ENCODE measurements at places on chromosomes 2 and 18.
A peak's percentile ranks its signal among the peaks of the same experiment; 100 is the strongest.

DNA sequence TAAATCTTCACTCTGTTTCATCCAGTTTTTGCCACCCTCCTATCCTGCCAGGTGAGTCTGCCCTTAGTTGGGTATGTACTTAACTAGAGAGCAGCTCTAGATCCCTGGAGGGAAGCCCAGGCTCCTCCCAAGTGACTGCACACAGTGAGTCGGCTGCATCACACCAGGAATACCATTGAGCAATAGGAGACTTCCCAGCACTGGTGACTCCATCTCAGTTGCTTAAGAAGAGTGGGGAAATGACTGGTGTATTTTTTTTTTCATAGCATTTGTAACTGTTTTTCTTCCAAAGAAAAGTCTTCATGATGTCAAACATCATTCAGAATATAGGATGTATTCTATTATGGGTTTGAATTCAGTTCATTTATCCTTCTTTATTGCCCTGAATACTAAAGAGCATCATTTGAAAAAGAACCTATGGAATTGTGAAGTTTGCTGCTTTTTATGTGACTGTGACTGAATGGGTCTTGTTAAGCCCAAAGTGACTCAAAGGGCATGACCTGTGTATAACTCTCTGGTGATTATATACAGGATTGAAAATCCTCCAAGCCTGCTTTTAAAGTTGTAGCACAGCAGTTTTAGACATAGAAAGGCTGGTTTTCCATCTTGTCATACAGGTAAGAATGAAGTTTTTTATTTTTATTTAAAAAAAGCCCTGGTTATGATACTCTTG, 84.3 kb downstream of the MAP3K20 start:
- DNase-seq, result no peak

DNA sequence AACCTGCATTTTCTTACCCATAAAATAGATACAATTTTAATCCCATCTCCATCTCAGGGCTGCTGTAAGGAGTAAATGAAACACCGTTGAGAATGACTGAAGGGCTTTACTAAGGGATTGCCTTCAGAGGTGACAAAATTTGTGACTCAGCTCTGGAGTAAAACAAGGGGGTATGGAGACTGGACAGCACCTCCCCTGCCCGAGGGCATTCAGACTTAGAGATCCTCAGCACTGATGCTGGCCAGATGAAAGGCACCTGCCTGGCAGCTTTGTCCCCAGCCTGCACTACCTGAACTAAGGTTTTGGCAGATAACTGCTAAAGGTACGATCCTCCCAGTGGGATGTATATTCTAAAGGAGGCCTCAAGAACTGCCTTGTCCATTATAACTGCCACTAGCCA, 105.9 kb upstream of the STPG4 start:
- DNase-seq, result no peak

GRCh38 chr2:32427672-32428610, 71.1 kb downstream of the BIRC6 start:
- peak; percentile 21 for DNase-seq

- DNase-seq, result no peak
Observed at GRCh38 chr2:112529757-112530156, 12.5 kb upstream of the POLR1B start.

DNA sequence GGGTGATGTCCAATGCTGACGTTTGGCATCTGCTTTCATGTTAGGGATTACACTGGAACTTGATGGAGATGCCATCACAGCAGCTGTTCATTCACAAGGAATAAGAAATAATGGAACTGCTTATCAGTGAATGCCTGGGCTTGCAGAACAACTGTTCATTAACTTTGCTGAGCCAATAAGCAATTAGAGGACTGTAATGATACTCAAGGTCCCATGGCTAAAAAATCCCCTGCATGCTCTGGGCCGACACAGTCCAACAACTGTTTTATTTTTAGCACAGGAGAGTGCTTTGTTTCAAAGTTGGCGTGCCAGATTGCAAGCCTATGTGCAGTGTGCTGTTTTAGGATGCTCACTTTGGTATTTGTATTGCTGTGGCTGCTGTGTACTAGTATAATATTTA, 408.0 kb upstream of the RGPD4 start:
- no peak for DNase-seq

DNA sequence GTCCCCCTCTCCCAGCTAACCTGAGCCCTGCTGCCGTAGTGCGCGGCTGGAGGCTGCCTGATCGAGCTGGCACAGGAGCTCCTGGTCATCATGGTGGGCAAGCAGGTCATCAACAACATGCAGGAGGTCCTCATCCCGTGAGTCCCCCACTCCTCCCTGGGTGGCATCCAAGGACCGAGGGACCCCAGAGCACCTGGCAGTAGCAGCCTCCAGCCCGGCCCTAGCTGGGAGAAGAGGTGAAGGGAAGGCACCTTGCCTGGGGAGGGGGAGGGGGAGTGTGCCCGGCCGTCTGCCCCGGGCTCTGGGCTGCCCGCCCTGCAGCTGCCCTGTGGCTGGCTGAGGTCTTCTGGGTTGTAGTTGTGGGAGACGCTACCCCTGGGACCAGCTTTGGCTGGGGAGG, 26.3 kb downstream of the ANO7 start:
- DNase-seq, result no peak

- no peak for DNase-seq
Observed at GRCh38 chr2:159792599-159792998, 5.4 kb downstream of the CD302 start.

GRCh38 chr18:76395609-76396008, 99.4 kb downstream of the ZNF516 start:
- no peak for DNase-seq

DNA sequence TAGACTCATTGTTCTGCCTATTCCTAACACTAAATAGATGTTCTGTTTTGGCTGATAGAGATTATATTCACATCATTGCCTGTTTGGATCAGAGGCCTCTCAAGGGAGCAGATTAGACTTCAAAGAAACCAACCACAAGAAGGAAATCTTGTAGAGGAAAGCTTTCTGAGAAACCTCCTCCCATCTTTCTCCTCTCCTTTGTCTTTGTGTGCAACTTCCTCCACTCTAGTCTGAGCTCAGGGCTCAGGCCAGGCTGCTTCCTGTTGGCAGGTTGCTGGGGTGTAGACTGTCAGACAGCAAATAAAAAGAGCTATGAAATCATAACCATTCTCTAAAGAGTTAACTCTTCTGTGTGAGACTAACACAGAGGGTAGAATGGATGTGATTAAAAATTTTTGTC, 113.0 kb downstream of the TGFA start:
- DNase-seq, result no peak

DNA sequence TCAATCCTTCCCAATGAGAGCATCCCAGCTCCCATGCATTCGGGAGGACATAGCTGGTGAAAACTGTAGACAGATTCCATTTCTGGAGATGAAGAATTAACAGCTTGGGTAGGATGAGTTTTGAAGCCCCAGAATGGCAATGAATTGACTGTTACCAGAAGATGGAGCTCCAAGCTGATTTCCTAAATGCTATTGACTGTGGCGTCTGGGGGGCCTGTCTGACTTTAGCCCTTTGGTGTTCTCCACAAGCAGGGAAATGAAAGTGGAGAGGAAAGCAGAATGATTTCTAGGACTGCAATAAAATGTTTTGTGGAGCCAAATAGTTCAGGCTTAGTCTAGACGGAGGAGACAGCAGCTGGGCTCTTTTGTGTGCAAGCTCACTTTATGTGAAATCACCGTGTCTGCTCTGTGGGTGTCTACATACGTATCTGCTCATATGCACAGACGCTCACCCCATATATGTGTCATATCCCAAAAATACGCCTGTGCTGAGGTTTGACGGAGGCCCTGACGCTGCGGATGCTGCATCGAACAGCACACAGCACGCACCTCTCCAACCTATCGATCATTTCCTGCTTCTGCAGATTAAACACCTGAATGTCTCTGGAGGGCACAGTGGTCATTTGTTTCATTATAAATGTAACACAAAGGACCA, 166.4 kb upstream of the PXDN start:
- no peak for DNase-seq

DNA sequence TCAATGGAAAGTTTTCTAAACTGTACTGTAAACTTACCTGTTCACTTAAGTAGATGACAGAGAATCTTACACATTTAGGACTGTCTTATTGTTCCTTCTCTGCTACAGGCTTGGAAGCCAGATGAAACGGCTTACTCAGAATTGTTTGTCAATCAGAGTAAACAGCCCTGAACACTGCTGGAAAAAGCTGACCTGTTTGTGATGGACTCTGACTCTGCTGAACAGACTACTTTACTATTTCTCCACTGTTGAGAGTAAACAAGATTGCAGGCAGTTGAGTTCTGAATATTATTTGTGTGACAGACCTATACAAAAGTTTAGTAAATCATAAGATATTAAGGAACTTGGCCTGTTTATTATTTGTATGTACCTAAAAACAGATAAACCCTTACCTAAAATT, 99.0 kb downstream of the NOL10 start:
- no peak for DNase-seq

DNA sequence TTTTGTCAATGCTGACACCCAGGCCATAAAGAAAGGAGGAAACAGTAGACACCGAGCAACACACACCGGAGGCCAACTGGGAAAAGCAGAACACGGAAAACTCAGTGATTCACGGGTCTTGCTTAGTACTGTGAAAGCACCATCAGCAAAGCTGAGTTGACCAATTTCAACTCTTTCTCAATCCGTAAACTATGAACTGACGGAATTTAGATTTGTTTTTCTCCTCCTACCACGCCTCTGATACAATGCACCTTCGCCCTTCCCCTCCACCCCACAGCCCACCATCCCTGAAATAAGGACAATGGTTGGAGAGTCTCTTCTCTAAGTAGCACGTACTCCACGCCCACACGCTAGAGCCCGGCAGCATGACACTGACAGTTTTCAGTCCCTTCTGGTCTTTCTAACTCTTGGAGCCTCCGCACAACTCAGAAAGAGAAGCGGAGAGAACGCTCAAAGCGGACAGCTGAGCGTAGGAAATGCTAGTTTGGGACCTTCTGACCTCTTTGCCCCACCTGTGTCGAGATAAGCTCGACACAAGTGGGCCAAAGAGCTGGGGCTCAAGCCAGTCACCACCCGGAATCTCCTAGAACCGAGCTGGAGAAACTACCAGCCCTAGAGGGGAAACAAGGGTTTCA, 669 bp downstream of the LNPK start:
- DNase-seq, result peak; percentile 74

DNA sequence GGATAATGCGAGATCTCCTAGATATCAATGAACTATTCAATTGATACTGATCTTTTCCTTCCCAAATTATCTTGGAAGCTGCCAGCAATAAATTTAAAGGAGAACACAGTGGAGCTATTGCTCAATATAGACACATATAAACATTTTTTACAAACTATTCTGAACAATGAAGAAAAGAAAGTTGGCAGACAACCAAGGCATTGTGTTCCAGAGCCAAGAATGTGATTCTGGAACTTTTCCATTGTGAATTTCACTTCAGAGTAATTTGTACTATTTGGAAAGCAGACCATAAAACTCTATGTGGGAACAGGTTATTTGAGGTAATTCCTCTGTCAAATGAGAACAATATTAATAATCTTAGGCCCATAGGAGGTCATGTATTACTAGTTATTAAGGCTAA, 588.2 kb downstream of the IRS1 start:
- no peak for DNase-seq

DNA sequence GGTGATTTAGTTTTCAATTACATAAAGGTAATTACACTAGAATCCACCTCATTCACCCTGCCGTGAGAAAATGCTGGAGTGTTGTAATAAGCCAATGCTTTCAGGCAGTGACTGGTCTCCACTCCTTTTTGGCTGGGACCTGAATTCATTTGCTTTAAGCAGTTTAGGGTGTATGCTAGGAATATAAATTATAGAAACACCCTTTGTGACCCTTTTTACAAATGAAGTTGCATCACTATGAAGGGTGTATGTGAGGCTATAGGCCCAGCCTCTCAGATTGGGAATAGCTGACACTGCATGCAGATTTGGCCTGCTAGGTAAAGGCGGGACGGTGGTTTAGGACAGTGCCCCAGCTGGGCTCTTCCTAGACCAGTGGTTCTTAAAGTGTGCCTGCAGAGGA, 50.8 kb upstream of the NFE2L2 start:
- peak; percentile 40 for DNase-seq

DNA sequence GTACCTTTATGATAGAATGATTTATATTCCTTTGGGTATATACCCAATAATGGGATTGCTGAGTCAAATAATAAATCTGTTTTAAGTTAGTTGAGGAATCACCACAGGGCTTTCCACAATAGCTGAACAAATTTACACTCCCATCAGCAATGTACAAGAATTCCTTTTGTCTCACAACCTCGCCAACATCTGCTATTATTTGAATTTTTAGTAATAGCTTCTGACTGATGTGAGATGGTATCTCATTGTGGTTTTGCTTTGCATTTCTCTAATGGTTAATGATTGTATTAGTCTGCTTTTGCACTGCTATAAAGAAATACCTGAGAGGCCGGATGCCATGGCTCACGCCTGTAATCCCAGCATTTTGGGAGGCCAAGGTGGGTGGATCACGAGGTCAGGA, 1387.6 kb upstream of the ACVR2A start:
- DNase-seq, result no peak

- no peak for DNase-seq
Observed at GRCh38 chr18:48640566-48641270, 101.9 kb downstream of the CTIF start.

DNA sequence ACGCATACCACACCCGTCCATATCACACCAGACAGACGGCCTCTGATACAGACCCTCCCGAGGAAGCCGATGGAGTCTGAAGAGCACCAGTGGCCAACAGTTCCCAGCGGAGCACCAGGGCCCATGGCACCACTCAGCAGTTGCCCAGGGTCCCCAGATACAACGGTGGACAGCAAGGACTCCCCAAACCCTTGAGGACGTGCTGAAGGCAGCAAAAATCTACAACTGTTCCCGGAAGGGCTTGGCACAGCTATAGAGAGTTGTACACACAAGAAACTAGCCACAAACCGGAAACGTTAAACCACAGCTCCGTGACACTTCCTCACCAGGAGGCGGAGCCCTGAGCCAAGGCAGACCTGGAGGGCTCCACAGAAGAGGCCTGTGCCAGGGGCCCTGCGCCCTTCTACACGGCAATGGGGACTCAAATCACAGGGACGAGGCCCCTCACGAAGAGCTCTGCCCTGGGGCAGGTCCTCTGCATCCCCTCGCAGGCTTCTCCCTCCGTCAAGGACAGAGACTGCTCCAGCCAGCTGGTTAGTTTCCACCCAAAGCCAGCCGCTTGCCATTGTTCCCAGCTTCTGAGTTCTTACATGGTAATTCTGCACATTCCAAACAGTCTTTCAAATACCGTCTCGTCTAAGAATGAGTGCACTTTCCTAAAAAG, 133.4 kb downstream of the HDAC4 start:
- no peak for DNase-seq

GRCh38 chr2:63614983-63615945, 26.5 kb downstream of the MDH1 start:
- no peak for DNase-seq

GRCh38 chr18:37762076-37762621, 196.6 kb upstream of the CELF4 start:
- no peak for DNase-seq

DNA sequence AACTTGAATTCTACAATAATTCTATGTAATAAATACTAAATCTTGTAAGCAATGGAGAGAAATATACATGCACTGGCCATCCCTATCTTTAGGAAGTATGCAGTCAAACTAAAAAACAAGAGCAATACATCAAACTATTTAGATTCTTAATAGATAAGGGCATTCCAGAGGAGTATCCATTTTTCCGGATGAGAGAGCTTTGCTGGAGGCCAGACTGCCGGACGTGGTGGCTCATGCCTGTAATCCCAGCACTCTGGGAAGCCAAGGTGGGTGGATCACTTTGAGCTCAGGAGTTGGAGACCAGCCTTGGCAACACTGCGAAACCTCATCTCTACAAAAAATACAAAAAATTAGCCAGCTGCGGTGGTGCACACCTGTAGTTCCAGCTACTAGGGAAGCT, 60.8 kb downstream of the KIF5C start:
- DNase-seq, result no peak

GRCh38 chr18:57631697-57632096, 10.1 kb upstream of the NARS1 start:
- DNase-seq, result no peak

- DNase-seq, result no peak
Observed at GRCh38 chr2:174570318-174570958, 27.2 kb downstream of the WIPF1 start.

Measured in NCI-H748 treated with DMSO at 0.1 percent for 48 hours (cell line).